SK-N-SH treated with all-trans-retinoic acid at 6 μM for 48 hours (cell line): ENCODE measurements at places on chromosomes 3 and 15.

GRCh38 chr3:4396542-4396941 is 70.5 kb downstream of the SUMF1 start:
- no peak for ATAC-seq

DNA sequence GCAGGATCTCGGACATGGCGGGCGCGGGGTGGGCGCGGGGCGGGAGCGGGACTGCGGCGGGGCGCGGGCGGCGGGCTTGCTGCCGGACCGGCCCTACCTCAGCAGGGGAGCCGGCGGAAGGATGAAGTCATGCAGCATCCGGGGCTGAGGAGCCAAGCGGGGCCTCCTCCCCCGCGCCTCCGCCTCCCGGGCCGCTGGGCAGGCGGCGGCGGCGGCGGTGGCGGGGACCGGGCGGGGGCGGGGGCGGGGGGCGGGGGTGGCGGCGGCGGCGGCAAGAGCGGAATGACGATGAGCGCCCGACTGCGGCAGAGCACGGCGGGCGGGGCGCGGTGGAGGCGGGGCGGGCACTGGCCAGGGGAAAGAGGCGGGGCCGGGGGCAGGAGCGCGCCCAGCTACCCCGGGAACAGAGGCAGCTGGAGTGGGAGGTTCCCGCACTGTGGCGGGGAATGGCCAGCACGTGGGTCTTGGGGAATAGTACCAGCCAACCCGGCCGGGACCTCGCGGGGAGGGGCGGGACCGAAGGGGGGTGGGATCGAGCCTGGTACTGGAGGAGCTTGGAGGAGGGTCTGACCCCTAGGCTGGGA is at the start of gene CAMK2N2:
Gene CAMK2N2 (minus strand): TSS at position 284 of the 584 bp plus-strand sequence. CDS start 268 bp downstream, at position 16.
- ATAC-seq, result peak; percentile 68

DNA sequence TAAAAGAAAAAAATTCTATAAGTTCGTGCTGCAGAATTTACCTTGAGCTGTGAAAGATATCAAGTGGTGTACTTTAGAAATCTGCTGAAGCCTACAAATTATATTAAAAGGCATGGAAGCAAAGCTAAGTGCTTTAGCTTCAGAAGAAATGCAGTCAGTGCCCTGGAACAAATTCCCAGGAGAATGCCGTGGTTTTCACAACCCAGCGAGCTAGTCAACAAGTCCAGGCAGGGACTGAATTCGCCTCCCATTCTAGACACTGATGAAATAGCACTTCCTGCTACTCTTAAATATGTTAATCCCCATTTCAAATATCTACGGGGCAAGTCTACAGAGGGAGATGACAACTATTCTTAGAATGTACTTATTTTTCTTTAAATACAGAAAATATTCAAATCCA is 326.4 kb upstream of the IGF1R start:
- no peak for ATAC-seq

GRCh38 chr15:87619161-87619960 is 637.2 kb downstream of the NTRK3 start:
- peak; percentile 75 for ATAC-seq

- ATAC-seq, result no peak
Observed at GRCh38 chr3:196537319-196537984, 22.3 kb upstream of the SMCO1 start.

GRCh38 chr3:187572441-187572840 is 97.8 kb downstream of the SST start:
- ATAC-seq, result no peak

DNA sequence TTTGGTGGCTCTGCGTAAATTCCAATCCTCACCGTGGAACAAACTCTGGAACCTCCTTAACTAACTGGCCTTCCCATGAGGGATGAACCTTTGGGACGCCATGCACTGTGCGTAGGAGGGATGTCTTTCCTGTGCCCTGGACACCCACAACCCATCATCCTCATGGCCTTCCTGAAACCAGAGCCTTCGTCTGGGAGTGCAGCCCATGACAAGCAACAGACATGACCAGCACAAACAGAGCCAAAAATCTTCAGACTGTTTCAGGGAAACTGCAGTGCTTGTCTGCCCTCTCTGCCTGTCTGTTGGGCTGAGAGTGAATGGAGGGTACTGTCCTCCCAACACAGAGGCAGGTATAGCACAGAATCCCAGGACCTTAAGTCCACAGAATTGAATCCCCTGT is 61.1 kb upstream of the BOC start:
- ATAC-seq, result no peak

DNA sequence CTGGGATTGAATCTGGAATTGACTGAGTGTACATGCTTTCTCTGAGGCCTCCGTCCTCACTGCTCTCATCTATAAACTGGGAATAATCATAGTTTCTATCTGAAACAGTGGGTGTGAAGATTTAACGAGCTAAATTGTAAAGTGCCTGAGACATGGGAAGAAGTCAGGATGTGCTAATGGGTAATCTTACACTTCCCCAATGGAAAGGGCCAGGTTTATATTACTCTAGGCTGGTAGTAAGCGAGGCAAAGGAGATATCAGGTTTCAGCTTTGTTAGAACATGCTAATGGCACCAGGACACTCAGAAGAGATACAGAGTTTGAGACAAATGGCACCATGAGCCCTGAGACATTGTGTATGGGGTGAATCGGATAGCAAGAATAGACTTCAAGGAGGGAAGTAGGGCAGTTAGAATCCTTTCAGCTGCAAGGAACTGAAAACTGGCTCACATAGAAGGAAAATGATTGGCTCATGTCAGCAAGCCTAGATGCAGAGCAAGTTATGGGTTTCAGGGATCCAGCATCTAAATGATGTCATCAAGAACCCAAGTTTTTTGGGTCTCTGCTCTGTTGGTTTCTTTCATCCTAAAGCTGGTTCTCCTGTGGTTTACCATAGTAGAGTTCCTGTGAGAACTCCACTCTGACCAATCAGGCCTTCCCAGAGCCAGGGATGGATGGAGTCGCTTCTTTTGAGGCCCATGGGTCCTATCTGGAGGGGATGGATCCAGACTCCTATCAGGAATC is 21.8 kb downstream of the FLNB start:
- no peak for ATAC-seq

GRCh38 chr3:66450390-66451022 is 50.3 kb downstream of the LRIG1 start:
- peak; percentile 72 for ATAC-seq

- ATAC-seq, result peak; percentile 66; the same call in 2 of the 3 replicates
Observed at GRCh38 chr15:86915811-86916331, 836.2 kb downstream of the AGBL1 start.

DNA sequence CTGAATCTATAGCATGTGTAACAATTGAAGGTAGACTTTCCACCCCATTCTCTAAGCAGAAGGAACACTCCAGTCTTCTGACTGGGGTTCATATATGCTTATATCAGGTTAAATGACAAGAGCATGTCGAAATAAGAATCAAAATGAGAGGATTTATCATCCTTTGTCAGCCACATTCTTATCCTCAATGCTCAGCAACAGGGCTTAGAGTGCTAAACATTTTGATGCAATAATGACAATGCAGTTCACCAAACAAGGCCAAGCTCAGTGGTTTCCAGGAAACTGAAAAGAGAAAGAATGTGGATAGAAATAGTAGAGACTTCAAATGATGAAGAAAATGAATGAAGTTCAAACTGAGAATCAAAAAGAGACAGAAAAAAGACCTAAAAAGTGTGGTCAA is 78.0 kb downstream of the FSIP1 start:
- no peak for ATAC-seq

GRCh38 chr3:54999159-54999558 is 71.3 kb upstream of the LRTM1 start:
- ATAC-seq, result peak; percentile 85

DNA sequence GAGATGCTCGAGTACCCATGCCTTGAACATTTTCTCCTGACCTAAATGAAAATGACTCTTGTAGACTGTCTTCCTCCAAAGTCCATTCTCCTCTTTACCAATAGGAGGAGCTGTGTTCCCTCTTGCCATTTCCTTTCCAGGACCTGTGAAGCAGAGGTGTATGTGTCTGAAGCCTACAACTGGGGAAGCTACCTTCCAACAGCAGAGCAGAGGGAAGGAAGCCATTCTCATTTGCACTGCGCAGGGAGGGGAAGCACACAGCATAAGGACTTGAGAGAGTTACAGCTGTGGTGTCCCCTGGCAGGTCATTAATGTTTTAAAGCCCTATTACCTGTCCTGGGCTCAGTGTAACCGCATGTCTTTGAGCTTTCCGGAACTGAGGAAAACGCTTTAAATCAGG is 38.7 kb downstream of the HSPBAP1 start:
- ATAC-seq, result peak; percentile 88

- no peak for ATAC-seq
Observed at GRCh38 chr15:69809421-69809820, 288.3 kb downstream of the TLE3 start.

GRCh38 chr3:139226731-139227130 is 117.1 kb upstream of the MRPS22 start:
- ATAC-seq, result peak; percentile 57

GRCh38 chr3:53216723-53217122 is 39.1 kb downstream of the TKT start:
- ATAC-seq, result no peak

DNA sequence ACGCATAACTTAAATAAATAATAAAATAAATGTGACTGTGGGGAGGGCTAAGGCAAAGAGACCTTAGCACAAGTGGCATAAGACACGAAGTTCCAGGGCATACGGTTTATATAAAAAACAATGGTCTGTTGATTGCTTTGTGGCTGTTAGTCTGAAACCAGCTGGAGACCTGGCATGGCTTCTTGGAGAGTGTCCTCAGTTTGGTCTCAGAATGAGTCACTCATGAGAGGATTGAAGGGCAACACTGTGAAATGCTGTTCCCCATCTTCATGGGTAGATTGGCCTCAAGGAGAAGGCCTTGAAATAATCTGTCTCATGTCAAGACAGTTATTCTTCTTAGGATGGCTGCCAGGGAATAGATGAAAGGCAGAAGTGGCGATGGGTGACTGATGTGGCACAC is 62.2 kb downstream of the SOX2 start:
- no peak for ATAC-seq

- ATAC-seq, result peak; percentile 73
Observed at GRCh38 chr15:82952158-82953081, at the start of gene HOMER2. TSS of gene HOMER2 (minus strand) at chr15:82952720. CDS start at chr15:82952535, 185 bp downstream.

DNA sequence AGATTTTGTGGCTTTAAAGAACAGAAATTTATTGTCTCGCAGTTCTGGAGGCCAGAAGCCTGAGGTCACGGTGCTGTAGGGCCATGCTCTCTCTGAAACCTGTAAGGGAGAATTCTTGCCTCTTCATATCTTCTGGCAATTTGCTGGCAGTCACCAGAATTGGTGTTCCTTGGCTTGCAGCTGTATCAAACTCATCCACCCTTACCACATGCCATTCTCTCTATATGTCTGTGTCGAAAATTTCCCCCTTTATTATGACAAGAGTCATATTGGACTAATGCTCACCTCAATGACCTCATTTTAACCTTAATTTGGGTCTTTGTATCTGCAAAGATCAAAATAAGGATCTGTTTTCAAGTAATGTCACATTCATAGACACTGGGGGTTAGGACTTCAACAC is 266.7 kb downstream of the IL20RB start:
- no peak for ATAC-seq

DNA sequence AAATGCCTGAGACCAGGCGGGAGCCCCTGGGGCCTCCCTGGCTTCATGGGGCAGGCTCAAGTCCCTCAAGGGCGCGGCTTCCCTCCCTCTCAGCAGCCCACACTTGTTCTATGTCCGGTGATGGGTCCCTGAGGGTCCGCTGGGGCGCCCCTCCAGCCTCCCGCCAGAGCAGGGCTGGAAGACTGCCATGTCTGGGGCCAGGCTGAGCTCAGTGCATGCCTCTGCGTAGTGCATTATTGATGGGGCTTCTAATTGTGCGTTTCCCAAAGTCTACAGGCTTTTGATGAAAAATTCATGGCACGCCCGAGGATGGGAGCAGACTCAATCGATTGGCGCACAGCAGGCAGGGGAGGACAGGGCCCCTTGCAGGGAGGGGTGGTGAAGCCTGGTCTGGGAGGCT is 51.3 kb downstream of the CYP11A1 start:
- ATAC-seq, result no peak

DNA sequence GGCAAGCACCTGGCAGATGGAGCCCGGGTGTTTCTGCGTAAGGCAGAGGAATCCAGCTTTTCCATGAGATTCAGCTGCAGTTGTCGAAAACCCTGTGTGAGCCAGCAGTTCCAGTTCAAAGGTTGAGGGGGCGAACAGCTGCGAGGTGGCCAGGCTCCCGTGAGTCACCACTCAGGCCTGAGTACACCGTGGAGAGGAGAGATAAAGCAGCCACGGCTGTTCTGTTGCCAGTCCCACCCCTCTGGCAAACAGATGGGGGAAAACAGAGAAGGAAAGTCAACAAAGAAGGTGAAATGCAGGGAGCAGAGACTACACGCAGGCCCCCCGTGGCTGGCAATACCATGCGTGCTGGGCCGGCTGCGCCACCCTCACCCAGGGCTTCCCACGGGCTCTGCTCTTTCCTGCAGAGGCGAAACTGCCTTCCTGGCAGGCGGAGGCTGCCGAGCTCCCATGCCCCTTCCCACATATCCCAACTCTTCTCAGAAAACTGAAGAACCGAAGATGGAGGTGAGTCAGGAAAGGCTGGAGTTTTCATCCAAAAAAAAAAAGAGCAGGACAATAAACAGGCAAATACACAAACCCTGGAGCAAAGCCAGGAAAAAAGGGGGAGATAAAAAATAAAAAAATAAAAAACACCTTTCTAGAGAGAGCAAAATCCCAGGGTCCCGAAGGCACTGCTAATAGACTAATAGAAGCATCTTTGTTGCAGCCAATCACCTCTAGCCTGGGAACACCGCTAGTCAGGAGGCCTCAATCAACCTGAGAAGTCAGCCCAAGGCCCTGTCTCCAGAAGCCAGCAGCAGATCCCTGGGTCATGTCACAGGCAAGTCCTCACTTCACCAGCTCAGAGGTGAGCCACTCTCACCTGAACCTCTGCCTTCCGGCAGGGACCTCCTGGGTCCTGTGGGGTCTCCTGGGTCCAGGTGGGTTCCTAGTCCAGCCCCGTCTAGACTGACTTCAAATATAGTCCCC is 37.7 kb downstream of the FAM174B start:
- ATAC-seq, result no peak

GRCh38 chr15:74610302-74610951 is 5.2 kb upstream of the CLK3 start:
- ATAC-seq, result no peak

GRCh38 chr15:33155691-33156420 is 38.7 kb downstream of the FMN1 start:
- no peak for ATAC-seq

DNA sequence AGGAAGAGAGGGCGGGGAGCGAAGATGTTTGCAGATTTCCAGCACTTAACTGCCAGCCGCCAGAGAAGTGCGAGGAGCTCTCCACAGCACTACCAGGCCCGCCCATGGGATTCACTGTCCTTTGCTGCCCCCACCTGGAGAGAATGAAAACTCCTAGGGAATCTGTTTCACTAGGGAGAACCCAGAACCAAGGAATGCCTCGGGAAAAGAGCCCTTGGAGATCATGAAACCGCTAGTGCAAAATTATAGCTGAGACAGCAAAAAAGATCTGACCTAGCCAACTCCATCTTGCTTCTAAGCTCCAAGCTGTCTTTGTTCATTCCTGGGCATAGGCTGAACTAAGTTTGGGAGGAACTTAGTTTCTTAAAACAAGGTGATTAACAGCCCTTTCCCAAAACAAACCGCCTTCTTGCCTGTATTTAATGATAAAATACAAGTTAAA is 82.6 kb upstream of the GCNT3 start:
- peak; percentile 100 for ATAC-seq

- no peak for ATAC-seq
Observed at GRCh38 chr15:38362355-38362754, 91.6 kb upstream of the FAM98B start.

- no peak for ATAC-seq
Observed at GRCh38 chr15:88898736-88899135, 3.4 kb upstream of the HAPLN3 start.
